PC-3 (cell line): ENCODE measurements at places on chromosomes 1 and 21.
A peak's percentile ranks its signal among the peaks of the same experiment; 100 is the strongest.

DNA sequence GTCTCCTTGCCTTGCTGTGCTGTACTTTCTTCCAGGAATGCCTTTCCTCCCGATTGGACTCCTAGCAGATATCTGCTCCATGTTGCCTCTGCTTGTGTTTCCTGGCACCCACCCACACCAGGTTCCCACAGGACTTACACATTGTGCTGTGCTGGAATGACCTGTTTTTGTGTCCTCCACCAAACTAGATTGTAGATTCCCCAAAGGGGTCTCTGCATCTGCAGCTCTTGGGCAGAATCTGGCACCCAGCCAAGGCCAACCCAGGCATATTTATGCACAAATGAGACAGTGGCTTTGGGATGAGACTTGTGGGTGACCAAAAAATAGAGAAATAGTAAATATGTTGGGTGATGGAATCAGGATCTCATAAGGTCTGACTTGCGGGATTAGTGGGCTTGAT lies 278.2 kb downstream of the RRAGC start:
- H3K4me3 ChIP-seq: no peak overlapping the region
- no peaks in the 10 kb centered on the region for H3K4me1 ChIP-seq
- DNase-seq: no peak

DNA sequence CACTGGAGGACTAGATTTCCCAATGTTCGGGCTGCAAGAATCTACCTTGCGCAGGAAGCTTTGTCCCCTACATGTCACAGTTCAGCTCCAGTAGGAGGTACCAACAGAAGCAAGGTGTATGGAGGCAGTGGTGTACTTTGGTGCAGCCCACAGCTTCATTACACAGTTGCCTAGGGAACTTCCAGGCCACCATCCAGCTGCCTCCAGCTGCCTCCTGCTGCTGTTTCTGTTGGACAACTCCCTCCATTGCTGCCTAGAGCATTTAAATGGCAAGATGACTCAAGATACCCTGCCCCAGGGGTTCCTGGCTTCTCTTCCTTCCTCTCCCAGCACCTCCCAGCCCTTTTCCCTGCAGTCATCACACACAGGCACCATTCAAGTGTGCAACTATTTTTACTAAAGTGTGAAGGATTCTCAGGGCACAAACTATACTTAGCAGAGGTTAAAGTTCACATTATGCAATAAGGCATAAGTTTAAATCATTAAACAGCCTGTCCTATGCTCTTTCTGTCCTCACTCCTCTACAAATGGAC lies 39.0 kb upstream of the ATP1A1 start:
- H3K27ac ChIP-seq: no peak overlapping the region
- no peak overlapping the region for H3K4me3 ChIP-seq
- DNase-seq: peak; percentile 80
- H3K27me3 ChIP-seq: no peaks in the 10 kb centered on the region
- H3K4me1 ChIP-seq: peaks cover 40% of the 10 kb centered on the region

GRCh38 chr1:233440951-233441401 lies 113.5 kb downstream of the MAP3K21 start:
- H3K27ac ChIP-seq: no peak overlapping the region
- H3K4me3 ChIP-seq: no peak overlapping the region
- peaks cover 30% of the 10 kb centered on the region for H3K4me1 ChIP-seq
- DNase-seq: peak; percentile 96
- H3K36me3 ChIP-seq: no peaks in the 10 kb centered on the region
- H3K27me3 ChIP-seq: no peaks in the 10 kb centered on the region

DNA sequence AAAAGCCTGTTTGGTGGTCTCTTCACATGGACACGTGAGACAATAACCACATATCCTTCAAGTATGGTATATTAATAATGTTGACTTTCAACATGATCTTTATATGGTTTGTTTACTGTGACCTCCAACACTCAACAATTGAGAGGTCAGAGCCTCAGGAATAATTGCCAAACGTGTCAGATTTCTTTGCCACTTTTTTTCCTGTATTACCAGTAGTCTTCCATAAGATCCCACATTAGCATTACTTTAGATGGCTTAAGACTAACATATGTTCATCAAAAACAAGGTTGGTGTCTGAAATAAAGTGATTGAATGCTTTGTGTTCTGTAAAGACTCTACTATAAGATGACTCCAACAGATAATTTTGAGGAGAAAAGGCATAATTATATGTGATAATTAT lies 118.7 kb upstream of the F3 start:
- H3K4me1 ChIP-seq: no peaks in the 10 kb centered on the region
- H3K27ac ChIP-seq: no peak overlapping the region
- no peaks in the 10 kb centered on the region for H3K27me3 ChIP-seq
- no peaks in the 10 kb centered on the region for H3K36me3 ChIP-seq

DNA sequence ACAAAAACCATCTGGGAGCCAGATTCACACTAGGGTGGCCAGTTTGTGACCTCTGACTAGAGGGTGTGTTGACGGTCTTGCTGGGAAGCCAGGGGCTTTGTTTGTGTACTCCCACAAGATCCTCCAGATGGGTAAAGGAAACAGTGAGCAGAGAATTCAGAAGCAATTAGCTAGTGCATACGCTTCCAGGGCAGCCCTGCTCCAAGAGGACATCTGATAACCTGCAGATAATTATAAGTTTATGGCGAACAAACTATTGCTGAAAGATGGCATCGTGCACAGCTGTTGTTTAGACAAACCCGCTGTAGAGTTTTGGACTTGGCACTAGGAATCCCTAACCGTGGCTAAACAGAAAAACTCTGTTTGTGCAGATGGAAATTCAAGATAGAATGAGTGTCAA lies 326.4 kb downstream of the TGFB2 start:
- 0 out of 2 replicates have a peak, but pooled peaks cover 5% of the 10 kb centered on the region for H3K4me1 ChIP-seq
- no peaks in the 10 kb centered on the region for H3K36me3 ChIP-seq
- DNase-seq: no peak
- no peak overlapping the region for H3K4me3 ChIP-seq
- H3K27ac ChIP-seq: no peak overlapping the region

GRCh38 chr1:86992861-86993260 lies 78.4 kb downstream of the HS2ST1 start:
- peak overlapping the region; percentile 14 for H3K27ac ChIP-seq
- peaks cover 19% of the 10 kb centered on the region for H3K4me1 ChIP-seq
- H3K4me3 ChIP-seq: peak overlapping the region; percentile 4; the same call in 1 of the 2 replicates
- DNase-seq: peak; percentile 67
- H3K36me3 ChIP-seq: no peaks in the 10 kb centered on the region

DNA sequence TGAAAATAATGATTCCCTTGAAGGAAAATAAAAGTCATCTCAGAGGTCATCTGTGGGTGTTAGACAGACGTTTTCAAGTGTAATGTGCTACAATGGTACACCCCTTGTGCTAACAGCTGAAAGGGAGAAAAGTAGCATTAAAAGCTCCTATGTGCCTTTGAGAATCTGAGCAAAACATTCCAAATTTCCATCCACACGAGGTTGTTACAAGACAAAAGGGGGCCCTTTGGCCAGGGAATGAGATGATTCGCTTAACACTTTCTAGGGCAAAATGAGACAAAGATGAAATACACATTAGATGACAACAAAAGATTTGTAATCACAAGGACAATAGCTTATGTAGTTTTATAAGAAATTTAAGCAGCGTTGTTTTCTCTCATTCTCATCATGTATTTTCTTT lies 303.6 kb downstream of the LMX1A start:
- H3K36me3 ChIP-seq: no peaks in the 10 kb centered on the region
- no peak for DNase-seq
- peaks cover 77% of the 10 kb centered on the region for H3K27me3 ChIP-seq
- H3K27ac ChIP-seq: no peak overlapping the region

- no peak overlapping the region for H3K4me3 ChIP-seq
- DNase-seq: no peak
- H3K27me3 ChIP-seq: peaks cover 4% of the 10 kb centered on the region; the same call in 1 of the 2 replicates
- no peaks in the 10 kb centered on the region for H3K4me1 ChIP-seq
- H3K27ac ChIP-seq: no peak overlapping the region
Measured at GRCh38 chr1:57638239-57638638, 214.4 kb upstream of the DAB1 start.
